ENCODE measurements at places on chromosomes 1 and 21. TPM values are rescaled to one million over a fixed set of nuclear protein-coding genes. Genes with fewer than 3 reads are reported as not detected.

GRCh38 chr1:159913451-159914192 lies 11.7 kb downstream of the TAGLN2 start:
- DNase-seq = no peak

Gene PEAR1
- polyA plus RNA-seq = 19.2 TPM

- DNase-seq = no peak
Observed at GRCh38 chr1:85090225-85090624, 41.9 kb upstream of the MCOLN3 start.

DNA sequence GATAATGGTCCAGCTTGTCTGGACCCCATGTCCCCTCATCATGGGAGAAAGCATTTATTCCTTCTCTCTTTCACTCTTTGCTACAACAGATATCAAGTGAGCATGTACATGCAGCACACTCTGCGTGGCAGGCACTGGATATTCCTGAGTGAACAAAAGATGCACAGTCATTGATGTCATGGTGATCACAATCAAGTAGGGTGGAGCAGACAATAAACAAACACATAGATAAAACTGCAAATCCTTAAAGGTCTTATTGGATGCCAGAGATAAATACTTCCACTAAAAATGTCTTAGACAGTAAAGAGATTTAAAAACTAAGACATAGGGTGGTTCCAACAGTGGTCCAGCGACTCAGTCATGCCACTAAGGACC lies 178.0 kb downstream of the ZC3H11B start:
- DNase-seq = no peak

DNA sequence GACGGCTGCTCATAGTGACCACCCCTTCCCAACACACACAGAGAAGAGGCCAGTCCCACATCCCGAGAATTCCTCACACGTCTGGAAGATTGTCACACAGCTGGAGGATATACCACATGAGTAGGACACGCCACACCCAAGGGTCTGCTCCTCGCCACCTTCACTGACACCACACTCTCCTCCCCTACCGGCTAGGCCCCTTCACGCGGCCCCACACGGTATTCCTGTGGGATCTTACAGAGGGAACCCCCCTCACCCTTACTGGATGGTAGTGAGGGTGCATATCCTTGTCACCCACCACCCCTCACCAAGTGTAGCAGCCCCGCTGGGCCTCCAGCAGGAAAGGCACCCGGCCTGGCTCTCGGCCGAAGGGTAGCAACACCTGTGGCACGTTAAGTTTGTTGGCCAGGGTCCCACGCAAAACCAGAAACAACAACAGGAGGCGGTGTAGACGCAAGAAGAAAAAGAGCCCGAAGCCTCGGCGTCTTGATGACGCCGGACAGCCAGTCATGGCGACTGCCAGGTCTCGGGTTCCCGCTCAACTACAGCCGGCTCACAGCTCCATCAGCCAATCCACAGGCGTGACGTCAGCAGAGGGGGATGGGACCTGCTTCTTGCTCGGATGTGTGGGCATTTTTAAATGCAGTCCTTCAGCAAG lies at the start of gene NUP210L:
Gene NUP210L (minus strand): TSS at position 540 of the 658 bp plus-strand sequence.
- no peak for DNase-seq
